ENCODE measurements at places on chromosomes 4 and X. TPM values are rescaled to one million over a fixed set of nuclear protein-coding genes. Genes with fewer than 3 reads are reported as not detected.

Gene IBSP
- total RNA-seq = not detected

Gene CXCL13
- 25.7 TPM for total RNA-seq

Gene NRK
- not detected for total RNA-seq

Gene PGRMC2
- total RNA-seq = 44.7 TPM

Gene ARAP2
- total RNA-seq = 45.4 TPM

Gene ANXA3
- total RNA-seq = 1.9 TPM

Gene TRIM60
- not detected for total RNA-seq

DNA sequence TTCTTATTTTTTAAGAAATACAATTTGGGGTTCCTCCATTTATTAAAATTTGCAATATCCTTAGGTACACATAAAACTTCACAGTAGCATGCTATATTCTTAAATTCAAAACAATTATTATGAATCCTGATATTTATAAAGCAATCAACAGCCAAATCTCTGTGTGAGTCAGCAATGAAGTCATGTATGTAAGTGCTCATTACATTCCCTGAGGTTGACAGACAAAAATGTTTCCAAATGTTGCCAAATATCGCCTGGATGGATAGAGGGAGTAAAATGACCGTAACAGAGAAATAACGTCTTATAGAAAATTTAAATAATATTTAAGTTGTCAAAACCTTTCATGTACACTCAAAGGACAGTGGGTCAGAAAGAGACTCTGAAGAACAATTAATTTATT, 220.0 kb downstream of the PCDH18 start:
- no peak for DNase-seq

DNA sequence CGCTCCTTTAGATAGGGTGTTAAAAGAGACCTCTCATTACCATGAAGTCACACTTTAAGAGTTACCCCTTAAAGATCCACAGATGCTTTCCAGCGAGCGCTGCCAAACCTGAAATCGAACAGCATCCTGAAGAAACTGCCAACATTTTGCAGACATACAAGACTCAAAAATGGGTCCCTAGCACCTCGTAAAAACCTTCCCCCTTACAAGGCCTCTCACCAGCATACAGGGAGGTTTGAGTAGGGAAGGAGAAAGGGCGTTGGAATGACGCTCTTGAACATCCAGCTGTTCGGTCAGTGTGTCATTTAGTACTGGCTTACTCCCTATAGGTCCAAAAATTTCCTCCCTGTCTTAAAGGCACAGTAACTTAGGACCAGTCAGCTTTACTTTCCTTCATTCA, 45.3 kb upstream of the PGRMC1 start:
- DNase-seq = no peak

DNA sequence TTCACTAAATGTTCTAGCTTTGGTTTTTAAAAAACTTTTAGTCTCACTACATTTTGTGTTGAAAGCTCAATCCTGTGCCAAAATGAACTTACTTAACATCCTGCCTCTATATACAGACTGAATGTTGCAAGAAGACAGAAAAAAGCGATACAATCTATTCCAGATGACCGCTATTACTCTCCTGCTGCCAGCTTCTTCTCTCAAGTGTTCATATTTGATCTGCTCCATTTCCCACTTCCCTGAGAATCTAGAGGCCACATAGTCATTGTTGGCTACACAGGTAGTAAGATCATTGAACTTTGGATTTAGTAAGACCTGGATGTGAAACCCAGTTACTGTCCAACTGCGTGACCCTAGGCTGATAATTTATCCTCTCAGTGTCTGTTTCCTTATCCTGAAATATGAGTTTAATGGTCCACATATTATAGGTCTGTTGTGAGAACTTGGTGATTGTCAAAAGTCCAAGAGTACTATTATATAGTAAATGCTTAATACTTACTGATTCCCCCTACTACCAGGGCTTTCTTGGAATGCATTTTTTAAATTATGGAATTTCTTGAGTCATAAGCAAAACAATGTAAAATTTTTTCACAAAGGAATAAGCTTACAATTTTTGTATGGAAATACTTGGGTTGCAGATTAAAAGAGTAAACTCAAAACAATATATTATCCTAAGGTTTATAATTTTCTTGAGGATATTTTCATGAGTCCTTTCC, 976.8 kb upstream of the ADGRL3 start:
- no peak for DNase-seq

DNA sequence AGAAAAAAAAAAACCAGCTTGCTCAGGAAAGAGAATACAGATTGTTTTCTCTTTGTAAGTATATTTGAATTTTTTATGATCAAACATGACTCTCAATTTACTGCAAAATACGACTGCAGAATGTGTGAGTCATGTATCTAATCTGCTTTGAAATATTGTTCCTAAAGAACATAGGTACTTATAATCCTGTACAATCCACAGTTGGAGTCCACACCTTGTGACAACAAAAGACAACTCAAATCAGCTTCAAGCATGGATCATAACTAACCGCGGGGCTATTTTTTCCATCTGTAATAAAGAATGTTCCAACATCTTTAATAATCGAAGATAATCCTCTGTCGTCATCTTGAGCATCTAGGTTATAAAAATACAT, 77.8 kb upstream of the STIM2 start:
- DNase-seq = no peak

- DNase-seq = no peak
Observed at GRCh38 chr4:2350982-2351381, 67.5 kb downstream of the ZFYVE28 start.

DNA sequence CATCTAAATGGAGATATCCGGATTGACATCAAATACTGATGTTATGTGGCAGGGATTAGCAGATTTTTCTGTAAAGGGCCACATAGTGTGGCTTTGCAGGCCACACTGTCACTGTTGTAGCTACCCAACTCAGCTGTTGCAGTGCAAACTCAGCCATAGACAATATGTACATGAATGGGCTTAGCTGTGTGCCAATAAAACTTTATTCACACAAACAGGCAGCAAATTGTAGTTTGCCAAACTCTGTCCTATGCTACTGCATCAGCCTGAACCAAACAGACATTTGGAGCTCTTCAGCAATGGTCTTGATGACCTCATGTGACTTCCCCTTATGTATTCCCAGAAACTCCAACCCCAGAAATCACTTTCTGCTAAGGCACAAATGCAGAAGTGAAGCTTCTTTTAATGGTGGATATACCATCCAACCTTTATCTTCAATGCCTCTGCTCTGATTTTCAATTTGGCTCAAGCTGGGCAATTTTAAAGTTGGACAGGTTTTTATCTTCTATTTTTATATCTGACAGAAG, 18.4 kb upstream of the TRPC5OS start:
- DNase-seq = no peak

GRCh38 chr4:164783976-164784375, 30.0 kb downstream of the SMIM31 start:
- DNase-seq = no peak

DNA sequence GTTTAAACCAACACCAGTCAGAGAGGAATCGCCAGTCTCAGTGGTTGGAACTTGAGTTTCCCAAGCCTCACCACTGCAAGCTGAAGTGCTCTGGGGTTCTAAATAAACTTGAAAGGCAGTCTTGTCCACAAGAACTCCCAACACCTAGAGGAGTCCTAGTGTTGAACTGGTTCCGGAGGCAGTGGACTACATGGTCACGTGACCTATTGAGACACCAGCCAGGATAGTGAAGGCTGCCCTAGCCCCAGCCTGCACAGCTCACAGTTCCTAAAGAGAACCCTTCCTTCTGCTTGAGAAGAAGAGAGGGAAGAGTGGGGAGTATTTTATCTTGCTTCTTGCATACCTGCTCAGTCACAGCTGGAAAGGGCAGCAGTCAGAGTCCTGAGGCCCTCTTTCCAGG, 1012.7 kb upstream of the ADGRL3 start:
- DNase-seq = no peak

GRCh38 chr4:148980782-148981480, 538.7 kb upstream of the NR3C2 start:
- DNase-seq = no peak

GRCh38 chr4:568351-568652, 7.8 kb downstream of the TMEM271 start:
- DNase-seq = no peak

- DNase-seq = no peak
Observed at GRCh38 chr4:111323496-111323895, 700.6 kb upstream of the PITX2 start.

GRCh38 chr4:63965875-63966274, 443.4 kb downstream of the TECRL start:
- DNase-seq = no peak

DNA sequence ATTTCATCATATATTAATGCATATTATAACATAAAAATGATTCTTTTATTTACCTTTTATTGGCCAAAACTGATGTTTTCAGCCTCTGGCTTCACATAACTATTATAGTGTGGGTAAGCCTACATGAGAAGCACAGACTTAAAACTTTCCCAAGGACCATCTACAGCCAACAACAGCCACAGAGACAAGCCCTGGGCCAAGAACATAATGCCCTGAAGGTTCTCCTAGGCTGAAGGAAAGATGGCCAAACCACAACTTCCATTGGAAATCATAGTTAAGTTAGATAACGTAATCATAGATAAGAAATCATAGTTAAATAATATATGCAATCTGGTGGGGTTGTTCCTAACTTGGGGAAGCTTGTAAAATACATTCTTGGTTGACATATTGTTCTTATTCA, 280.0 kb upstream of the EMCN start:
- DNase-seq = no peak
